Activated naive CD4-positive, alpha-beta T cell (primary cell): ENCODE measurements at places on chromosomes 6 and 20.

DNA sequence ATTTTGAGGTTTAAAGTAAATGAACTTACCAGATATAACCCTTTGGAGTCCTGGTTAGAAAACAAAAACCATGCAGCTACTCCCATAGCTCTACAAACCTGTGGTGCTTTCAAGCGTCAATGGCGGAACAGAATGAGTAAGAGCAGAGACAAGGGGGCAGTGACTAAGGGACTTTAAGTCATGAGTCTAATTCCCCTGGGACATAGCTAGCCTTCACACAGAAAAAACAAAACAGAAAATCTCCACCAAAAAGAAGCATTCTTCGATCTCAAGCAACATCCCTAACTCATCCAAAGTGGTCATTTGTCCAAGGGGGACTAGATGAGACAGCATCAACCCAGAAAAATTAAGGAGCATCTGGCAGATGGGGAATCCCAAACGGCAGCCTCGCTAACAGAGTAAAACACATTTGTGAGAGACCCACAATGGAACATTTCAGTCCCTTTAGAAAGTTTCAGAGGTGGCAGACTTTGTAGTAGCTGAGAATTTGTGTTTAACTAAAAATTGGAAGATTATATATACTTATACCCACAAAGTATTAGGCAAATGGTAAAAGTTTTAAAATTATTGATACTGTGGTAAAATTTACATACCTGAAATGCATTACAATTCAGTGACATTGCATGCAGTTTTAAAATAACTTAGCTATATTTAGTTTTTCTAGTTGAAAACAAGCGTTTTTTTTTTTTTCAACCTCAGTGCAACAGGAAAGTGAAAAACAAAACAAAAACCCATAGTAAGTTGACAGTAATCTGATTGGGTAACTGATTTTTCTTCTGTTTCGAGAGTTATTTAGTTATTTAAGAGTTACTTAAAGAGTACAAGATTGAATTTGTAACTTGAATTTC is 67.5 kb downstream of the KCNQ5 start:
- no peak for DNase-seq

DNA sequence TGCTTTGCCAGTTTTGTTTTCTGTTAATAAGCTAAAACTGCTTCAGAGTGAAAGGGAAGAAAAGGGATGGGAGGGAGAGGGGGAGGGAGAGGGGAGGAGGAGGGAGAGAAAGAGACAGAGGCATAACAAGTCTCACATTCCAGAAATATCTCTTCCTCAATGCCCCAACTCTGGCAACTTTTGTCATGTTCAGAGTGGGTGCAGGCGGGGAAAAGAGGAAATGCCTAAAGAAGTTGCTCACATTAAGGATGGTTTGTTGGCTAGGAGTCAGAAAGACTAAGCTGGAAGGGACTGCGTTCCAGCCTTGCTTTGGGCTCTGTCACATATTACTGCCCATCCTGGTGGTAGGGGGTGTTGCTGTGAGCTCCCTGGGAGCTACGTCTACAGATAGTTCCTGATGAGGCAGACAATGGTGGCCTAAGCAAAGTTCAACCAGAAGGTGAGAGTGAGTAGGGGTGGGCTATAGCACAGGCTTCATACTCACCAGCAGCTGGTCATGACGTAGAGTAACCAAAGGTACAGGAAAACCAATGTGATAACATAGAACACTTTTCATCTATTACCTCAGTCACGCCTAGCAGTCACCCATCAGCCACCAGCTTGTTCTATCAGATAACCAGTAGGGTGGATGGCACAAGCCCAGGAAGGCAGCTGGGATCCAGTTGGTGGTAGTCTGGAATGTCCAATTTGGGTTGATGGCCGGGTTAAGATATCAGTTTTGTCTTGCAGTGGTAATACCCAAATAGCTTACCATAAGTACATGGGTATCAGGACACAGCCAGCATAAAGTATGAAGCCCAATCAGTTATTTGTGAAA is 2.1 kb downstream of the TSPYL4 start:
- DNase-seq = no peak

DNA sequence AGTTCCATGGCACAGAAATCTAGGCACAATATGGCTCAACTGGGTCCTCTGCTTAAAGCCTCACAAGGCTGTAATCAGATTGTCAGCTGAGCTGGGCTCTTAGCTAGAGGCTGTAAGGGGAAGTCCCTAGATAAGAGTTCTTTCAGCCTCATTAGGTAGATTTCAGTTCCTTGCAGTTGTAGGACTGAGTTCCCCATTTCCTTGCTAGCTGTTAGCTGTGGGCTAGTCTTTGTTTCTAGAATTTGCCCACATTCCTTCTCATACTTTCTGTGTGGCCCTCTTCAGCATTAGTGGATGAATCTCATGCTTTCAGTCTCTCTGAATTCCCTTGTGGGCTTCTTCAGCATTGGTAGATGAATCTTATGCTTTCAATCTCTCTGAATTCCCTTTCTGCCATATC is 71.0 kb upstream of the MRAP2 start:
- DNase-seq = no peak

DNA sequence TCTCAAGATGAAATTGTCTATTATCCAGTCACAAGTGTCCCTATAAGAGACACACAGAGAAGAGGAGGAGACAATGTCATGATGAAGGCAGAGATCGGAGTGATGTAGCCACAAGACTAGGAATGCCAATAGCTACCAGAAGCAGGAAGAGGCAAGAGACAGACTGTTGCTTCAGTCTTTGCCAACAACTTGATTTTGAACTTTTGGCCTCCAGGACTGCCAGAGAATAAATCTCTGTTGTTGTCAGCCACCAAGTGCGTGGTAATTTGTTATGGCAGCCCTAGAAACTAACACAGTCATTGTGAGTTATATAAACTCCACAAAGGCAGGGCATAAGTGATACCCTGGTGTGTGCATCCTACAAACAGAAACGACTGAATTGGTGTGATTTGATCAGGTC is 517.0 kb downstream of the BTBD3 start:
- no peak for DNase-seq

- DNase-seq = no peak
Measured at GRCh38 chr20:21936720-21937380, 231.4 kb downstream of the PAX1 start.

- DNase-seq = no peak
Measured at GRCh38 chr20:7841971-7842310, 98.3 kb downstream of the HAO1 start.

- no peak for DNase-seq
Measured at GRCh38 chr6:152147269-152147668, 339.8 kb downstream of the ESR1 start.

DNA sequence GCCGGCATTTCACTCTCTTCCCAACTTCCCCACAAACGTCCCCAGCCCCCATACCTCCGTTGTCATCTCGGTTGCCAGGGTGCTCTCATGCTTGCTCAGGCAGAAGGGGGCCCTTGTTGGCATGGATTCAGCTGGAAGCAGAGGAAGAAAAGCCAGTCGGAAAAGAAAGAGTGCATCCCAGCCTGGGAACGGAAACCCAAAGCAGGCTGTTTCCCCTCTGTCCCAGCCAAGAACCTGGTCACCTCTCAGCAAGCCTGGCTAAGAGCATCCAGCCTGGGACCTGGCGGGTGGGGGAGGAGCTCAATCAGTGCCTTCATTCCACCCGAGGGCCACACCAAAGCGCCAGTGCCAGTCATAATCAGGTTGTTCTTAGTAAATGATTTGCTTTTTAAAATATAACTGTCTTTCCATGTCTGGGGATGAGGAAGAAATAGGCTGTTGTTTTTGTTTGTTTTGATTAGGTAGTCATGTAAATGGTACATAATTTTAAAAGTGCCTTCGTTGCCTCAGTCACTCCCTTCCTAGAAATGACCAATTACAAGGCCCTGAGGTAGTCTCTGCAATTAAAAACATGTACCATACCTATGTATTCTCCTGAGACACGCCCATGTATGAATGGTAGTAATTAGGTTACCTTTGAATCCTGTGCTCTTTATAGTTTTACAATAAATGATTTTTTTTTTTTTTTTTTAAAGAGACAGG is 21.1 kb downstream of the CHMP4B start:
- DNase-seq = no peak

DNA sequence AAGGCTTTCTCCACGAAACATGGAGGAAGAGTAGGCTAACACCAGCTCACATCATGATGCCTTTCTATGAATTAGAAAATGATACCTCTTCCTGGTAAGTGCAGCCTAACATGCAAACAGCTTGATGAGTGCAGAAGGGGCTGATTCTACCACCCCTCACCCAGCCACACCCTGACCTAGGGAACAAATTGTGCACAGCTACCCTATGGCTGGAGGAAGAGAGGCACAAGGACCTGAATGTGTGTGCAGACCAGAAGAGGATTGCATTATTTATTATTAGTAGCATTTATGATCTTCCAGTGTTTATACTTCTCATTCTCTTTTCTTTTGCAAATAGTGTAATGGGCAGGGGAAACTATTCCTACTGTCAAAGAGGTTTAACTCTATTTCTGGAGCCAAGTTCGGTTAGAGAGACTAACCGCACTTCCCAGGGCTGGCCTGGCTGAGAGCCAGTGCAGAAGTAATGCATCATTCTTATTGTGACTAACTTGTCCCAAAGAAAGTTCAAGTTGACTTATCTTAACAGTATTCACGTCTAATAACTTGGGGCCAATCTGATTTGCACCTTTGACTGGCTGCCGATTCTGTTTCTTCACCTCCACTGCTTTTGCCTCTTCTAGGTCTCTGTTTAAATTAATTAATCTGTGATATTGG is 237.5 kb downstream of the CD83 start:
- peak; percentile 1 for DNase-seq

DNA sequence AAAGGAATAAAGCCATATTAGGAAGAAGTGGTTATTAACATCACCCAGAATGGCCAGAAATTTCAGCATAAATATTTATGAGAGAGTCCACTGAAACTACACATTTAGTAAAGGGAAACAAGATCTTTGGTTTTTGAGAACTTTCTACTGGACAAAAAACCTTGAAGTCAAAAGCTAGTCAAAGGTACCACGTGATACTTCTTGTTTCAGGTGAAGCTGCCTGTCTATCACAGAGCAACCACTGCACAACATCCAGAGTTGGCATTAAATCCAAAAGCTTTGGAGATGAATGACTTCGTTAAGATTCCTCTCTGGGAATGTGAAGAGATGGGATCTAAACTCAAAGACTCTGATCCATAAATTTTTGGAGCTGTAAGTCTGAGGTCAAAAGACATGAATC is 137.0 kb downstream of the KCNQ5 start:
- DNase-seq = no peak

- DNase-seq = no peak
Measured at GRCh38 chr6:70315079-70315751, 12.3 kb upstream of the COL9A1 start.

GRCh38 chr6:53244958-53245357 is 96.3 kb upstream of the GCM1 start:
- no peak for DNase-seq

DNA sequence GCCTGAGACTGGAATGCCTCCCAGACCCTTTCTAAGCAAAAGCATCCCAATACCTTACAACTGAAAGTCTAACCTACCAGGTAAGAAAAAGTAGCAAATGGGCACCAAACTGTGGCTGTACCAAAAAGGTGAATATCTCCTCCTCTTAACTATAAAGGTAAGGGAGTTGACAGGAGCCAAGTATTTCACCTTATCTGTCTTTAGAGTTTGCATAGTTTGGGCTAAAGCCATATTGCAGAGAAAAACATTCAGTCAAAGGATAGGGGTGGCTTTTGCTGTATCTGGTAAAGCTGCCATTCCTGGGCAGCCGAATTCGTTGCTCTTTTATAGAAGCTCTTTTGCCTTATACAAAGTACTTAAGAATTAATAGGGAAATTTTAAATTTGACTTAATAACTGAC is 38.1 kb downstream of the PHF3 start:
- no peak for DNase-seq

- DNase-seq = no peak
Measured at GRCh38 chr6:119037941-119038623, 40.4 kb downstream of the FAM184A start.

- no peak for DNase-seq
Measured at GRCh38 chr6:40210628-40211056, 276.4 kb upstream of the MOCS1 start.

DNA sequence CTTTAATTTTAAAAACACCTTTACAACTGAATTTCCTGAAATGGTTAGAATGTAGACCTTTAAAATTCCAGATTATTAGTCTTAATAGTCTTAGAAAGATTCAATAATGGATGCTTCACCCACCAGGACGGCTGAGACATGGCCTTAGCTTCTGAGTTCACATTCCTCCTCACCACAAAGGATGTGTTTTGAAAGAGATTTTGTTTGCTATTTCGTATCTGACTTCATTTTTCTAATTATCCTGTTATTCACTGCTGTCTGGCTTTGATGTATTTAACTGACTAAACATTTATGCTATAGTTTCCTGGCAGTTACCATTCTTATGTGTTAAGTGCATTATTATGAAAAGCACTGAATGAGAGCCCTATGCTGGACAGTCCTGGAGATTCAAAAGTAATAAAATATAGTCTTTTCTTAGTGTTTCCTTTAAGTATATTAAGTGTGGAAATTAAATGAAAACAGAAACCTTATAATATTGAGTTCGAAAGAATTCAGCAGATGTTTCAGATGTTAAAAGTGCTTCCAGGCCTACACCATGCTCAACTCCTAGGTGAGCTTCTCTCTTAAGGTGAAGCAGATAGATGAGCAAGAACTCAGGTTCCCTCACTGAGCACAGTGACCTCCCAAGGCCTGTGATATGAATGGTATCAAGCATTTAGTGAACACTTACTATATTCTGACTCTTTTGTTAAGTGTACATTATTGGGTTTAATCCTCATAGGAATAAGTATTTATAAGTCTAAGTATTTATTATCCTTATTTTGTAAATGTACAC is 40.3 kb downstream of the MAP3K4 start:
- DNase-seq = no peak

- DNase-seq = no peak
Measured at GRCh38 chr6:44016131-44016870, 111.0 kb downstream of the MRPL14 start.

- DNase-seq = no peak
Measured at GRCh38 chr6:56848105-56848504, 106.8 kb upstream of the BEND6 start.

DNA sequence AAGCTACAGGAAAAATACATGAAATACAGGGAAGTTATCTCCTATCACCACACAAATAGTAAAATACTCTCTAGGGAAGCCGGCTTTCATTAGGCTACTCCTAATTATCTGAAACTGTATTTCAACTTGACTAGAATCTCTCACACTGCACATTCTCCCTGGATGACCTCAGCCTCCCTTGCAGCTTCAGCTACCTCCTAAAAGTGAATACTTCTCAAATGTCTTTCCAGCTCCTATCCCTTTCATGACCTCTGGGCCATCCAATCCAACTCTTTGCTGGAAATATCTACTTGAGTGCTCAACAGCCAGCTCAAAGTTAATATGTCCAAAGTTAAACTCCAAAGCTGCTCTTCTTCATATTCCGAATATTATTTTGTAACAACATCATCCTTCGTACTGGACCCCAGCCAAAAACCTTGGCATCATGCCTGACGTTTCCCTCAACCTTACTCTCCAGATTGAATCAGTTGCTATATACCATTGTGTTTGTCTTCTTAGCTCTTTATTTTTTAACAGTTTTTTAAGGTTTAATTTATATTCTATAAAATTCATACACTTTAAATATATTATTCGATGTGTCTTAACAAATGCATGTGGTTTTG is 29.4 kb upstream of the KIF6 start:
- no peak for DNase-seq
